ENCODE measurements at places on chromosomes 12 and 14.

DNA sequence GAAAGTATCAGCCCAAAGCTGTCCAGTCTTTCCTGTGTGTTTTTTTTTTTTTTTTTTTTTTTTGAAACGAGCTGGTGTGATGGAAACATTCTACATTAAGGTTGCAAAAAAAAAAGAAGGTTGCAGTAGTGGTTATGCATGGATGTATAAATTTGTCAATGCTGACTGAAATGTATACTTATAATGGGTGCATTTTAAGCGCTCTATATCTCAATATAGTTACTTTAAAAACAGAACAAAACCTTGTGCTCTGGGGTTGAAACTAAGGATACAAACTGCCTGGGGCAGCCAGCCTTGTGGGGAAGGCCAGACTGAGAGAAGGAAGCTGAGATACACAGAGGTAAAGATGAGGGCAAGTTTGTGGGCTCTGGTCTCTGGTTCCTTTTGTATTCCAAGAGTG lies 87.3 kb upstream of the RMST start:
- DNase-seq = no peak

DNA sequence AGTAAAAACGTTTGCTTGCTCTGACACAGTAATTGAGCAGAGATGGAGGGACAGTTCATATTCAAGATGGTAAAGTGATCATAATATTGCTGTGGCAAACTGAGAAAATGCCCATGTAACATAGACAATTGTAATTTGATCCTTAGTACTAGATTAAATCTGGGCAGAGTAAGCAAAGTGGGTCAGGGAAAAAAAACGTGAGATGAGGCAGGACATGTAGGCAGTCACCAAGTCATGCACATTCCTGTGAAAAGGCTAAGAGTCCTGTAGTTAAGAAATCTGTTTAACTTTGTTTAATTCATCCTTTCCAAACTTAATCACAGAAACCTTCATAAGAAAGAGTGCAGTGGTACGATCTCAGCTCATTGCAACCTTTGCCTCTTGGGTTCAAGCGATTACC lies 16.1 kb downstream of the BTBD7 start:
- DNase-seq = no peak

- peak; percentile 80 for DNase-seq
Measured at GRCh38 chr12:81668475-81668874, 90.7 kb downstream of the PPFIA2 start.

- DNase-seq = no peak
Measured at GRCh38 chr12:19179986-19180385, 50.5 kb downstream of the PLEKHA5 start.

DNA sequence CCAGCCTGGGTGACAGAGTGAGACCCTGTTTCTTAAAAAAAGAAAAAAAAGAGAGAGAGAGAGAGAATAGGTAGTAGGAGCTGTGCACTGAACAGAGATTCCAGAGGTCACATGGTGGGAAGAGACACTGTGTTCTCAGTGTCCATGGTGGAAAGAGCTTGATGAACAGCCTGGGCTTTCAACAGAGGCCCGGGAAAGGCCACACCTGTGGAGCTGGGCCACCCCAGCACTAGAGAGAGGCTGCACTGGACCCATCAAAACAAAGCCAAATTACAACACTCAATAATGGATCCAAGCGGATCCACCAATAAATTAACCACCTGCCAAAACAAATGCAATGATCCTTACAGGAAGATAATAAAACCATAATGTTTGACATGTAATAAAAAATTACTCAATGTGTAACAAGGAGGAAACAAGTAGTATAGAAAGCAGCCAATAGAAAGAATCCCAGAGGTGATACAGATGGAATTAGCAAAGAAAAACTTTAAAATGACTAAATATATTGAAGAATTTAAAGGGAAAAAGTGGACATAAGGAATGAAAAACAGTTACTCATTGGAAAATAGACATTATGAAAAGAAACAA lies 44.8 kb upstream of the BCL2L14 start:
- no peak for DNase-seq

DNA sequence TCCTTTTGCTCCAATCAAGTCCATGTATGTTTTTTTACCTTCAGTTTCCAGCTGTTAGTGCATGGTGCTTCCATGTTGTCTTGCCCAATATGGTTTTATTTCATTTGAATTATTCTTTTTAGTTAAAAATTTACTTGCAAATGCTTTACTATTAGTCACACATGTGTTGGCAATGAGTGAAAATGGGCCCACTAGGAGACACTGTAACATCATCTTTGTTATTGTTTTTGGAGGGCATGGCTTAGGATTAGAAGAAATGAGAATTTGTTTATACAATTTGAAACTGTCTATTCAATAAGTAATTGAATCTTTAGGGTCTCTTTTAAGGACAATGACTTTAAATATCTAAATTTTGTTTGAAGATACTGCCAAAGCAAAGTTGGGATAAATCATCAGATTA lies 133.7 kb downstream of the BRMS1L start:
- no peak for DNase-seq

DNA sequence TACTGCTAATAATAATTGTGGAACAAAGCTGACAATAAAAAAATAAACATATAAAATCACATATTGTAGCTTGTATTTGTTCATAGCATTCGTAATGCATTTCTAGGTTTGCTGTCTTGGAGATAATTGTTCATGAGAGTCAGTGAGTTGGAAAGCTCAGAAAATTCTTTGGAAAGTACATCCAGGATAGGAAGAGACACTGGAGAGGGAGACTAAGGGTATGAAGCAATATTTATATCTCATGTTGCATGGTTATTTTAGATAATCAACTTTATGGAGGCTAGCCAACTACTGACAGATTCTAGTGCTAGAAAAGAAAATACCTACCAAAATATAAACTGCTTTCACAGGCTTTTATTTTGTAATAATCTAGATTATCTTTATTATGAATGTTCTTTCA lies 1095.2 kb downstream of the FSCB start:
- no peak for DNase-seq

DNA sequence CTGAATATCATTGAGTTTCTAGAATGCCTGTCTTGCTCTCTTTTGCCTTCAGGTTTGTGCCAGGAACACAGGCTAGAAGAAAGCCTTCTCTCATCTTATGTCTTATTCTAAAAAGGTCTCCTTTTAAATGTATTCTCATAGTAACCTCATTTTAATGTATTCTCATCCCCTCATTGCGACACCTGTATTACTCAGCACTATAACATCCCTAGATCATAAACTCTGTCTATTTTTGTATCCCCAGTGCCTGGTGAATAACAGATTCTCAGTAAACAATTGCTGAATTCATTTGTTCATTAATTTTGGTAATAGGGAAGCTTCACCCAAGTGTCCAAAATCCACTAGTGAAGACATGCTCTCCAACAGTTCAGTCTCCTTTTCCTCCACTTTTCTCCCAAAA lies 8.8 kb upstream of the LRRK2 start:
- no peak for DNase-seq

- DNase-seq = peak; percentile 96
Measured at GRCh38 chr12:79690638-79691510, at the start of gene PAWR. Gene PAWR, minus strand, starts transcription at chr12:79690964. Its CDS starts 720 bp downstream, at chr12:79690244.

GRCh38 chr14:71022939-71023338 lies 115.7 kb downstream of the PCNX1 start:
- no peak for DNase-seq

DNA sequence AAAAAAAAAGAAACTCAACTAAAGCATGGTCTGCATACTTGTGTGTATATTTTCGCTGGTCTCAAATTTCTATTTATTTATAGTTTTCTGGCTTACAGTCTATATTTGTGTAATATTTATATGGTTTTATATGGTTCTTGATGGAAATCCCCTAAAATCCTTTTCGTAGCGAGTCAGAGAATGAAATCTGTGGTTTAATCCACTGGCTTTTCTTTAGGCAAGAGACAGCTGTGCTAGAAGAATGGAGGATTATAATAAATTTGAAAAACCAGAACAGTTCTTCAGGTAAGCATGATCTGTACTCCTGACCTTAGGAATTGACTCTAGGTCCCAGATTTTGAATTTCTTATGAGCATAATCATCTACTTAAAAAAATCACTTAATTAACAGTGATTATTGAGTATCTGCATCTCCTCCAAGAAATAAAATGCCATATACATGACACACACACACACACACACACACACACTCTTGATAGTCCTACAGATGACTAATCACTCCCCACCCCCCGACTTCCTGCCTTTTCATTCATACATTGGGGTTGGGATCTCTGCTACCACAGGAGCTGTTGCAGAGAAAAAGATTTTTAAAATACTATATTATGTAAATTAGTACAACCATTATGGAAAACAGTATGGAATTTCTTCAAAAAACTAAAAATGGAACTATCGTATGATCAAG lies 113.4 kb downstream of the CRADD start:
- peak; percentile 90 for DNase-seq

GRCh38 chr14:63896278-63896720 lies 43.5 kb downstream of the SYNE2 start:
- peak; percentile 96 for DNase-seq

- no peak for DNase-seq
Measured at GRCh38 chr12:132165584-132165983, 21.3 kb downstream of the NOC4L start.

GRCh38 chr14:71322655-71323250 lies 415.5 kb downstream of the PCNX1 start:
- DNase-seq = peak; percentile 82

GRCh38 chr14:77804592-77804991 lies 4.7 kb downstream of the ADCK1 start:
- no peak for DNase-seq

- DNase-seq = peak; percentile 80
Measured at GRCh38 chr14:68694516-68695235, 98.2 kb downstream of the ZFP36L1 start.

- no peak for DNase-seq
Measured at GRCh38 chr12:103596981-103597380, 9.9 kb downstream of the STAB2 start.

DNA sequence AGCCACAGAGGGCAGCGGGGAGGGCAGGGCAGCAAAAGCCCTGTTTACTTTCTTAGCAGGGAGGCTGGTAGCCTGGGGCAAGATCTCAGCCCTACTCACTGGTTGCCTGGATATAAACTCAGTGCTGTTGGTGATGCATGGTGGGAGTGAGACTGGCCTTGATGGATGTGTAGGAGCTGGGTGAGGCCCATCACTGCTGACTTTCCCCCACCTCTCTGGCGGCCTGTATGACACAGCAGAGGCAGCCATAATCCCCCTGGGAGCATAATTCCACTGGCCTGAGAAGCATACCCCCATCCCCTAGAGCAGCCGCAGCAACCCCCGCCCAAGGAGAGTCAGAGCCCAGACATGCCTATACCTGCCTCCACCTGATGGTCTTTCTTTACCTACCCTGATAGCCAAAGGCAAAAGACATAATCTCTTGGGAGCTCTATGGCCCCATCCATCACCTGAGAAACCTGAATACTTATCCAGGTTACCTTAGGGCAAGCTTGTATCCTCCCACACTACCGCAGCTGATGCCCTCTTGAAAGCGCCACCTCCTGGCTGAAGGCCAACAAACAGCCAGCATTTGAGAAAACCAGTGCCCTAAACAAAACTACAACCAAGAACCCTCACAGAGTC lies 59.3 kb downstream of the DNAI7 start:
- DNase-seq = no peak

Data from fibroblast of lung (primary cell).